ENCODE measurements at places on chromosomes 7 and 10.

DNA sequence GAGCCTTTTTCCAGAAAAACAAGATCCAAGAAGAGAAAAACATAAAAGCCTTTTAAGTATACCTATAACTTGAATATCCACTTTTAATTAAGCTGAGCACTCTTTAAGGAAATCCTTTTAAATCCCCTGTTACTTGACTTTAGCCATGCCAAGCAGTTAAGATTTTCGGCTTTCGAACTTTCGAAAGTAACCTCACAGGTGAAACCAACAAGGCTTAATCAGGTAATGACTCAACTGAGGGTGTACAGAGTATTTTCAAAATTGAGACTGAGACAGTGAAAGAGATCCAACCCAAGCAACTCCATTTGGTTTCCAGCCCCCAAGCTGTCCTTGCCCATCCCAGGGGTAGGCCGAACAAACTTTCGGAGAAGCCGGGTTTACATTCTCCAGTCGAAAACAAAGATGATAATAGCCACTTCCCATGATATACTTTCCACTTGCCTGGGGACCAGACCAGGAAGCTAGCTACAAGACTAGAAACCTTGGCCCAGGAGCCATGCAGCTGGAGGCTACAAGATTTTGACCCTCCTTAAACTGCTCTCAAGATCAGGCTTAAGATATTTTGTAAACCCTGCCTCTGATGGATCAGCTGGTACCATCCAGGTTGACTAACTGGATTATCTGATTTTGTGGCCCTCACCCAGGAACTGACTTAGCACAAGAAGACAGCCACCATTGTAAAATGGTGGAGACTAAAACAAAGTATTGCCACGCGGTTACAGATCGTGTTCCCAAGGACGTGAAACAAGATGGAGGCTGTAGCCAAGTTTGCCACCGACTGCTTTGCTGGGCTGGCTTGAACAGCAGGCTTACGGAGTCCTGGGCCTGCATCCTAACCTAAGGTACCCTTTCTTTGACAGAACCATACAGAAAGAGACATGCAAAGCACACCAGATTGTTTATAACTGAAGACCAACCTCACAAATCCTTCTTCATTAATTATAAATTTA lies 32.3 kb downstream of the C1GALT1 start:
- no peak for DNase-seq

- DNase-seq: peak; percentile 71
Measured at GRCh38 chr7:21767300-21767900, 178.3 kb downstream of the CDCA7L start.

- no peak for DNase-seq
Measured at GRCh38 chr7:89311886-89312285, 516.3 kb upstream of the TEX47 start.

GRCh38 chr10:91077549-91078071 lies 142.9 kb upstream of the PCGF5 start:
- peak; percentile 60 for DNase-seq

- DNase-seq: peak; percentile 66
Measured at GRCh38 chr10:124138195-124138882, 44.9 kb upstream of the CHST15 start.

DNA sequence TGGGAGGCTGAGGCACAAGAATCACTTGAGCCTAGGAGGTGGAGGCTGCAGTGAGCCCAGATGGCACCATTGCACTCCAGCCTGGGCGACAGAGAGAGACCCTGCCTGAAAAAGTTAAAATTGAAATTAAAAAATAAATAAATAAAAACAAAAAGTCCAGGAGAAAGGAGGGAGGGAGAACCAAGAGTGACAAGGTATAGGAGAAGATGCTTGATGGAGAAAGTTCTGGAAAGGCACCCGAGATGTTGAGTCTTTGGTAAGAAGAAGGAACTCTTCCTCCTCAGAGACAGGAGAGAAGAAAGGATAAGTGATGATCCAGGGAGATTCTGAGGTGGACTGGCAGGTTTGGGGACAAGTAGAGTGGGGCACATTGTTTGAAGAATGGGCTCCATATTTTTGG lies 17.4 kb upstream of the LBX1 start:
- DNase-seq: no peak

- DNase-seq: no peak
Measured at GRCh38 chr10:36640626-36641025, 484.8 kb upstream of the ANKRD30A start.

GRCh38 chr7:68015122-68015977 lies 1018.7 kb downstream of the TYW1 start:
- no peak for DNase-seq

DNA sequence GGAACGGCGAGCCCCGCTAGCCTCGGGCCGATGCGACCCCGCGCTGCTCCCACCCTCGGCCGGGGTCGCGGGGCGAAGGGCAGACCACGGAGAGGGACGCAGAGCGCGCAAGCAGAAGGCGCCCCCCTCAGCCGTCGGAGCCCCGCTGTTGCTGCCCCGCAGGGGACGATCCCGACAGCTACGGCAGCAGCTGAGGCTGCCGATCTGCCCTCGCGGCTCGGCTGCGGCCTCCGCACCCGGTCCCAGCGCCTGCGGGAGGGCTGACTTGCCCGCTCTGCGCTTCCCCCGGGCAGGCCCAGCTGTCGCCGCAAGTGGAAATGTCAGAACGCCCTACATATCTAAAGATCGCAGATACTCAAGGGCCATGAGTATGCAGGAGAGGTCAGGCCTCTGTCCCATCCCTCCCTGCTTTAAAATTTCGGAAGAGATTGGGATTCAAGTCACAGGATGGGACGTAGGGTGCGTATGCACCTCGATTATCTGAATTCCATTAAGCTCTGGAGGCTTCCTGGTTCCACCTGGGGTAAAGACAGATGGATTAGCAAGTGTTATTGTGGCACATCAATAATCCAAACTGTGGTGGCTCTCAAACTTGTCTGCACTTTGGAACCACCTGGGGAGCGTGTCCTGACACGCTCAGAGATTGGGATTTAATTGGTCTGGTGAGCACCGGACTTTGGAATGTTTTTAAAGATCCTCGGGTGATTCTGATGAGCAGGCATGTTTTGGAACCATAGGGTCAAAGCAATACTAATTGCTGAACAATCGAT lies at the start of gene CRPPA:
Gene CRPPA (minus strand): TSS at position 206 of the 770 bp plus-strand sequence. CDS start 216 bp downstream, outside the sequence.
- peak; percentile 68 for DNase-seq

GRCh38 chr10:126102636-126103035 lies 206.3 kb downstream of the FANK1 start:
- no peak for DNase-seq

DNA sequence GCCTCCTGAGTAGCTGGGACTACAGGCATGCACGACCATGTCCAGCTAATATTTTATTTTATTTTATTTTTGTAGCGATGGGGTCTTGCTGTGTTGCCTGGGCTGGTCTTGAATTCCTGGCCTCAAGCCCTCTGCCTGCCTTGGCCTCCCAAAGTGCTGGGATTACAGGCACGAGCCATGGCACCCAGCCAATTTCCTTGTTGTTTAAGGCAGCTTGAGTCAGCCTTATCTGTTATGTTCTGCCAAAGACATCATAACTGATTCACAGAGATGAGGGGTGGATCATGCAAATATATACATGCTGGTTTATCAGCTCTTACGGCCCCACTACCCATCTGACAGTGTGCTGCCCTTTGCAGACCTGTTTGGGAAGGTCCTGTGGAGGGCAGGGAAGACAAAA lies 826.7 kb downstream of the TYW1 start:
- DNase-seq: no peak

- no peak for DNase-seq
Measured at GRCh38 chr7:50203521-50203920, 101.0 kb upstream of the IKZF1 start.

DNA sequence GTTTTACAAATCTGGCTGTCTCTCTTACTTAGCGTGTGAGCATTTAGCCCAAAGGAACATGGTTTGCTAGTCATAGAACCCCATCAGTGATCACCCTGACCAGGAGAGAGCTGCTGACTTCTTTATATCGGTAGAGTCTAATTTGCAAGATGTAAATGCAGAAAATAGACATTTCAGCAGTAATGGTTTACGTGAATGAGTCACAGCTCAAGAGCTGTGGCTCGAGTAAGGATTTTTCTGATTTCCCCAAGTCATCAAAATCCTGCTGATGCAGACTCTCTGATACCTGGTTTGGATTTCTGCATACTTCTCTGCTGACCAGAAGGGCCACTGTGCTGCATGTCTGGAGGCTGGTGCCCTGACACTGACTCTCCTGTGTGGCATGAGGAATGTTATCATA lies 25.7 kb downstream of the NUB1 start:
- peak; percentile 54 for DNase-seq

DNA sequence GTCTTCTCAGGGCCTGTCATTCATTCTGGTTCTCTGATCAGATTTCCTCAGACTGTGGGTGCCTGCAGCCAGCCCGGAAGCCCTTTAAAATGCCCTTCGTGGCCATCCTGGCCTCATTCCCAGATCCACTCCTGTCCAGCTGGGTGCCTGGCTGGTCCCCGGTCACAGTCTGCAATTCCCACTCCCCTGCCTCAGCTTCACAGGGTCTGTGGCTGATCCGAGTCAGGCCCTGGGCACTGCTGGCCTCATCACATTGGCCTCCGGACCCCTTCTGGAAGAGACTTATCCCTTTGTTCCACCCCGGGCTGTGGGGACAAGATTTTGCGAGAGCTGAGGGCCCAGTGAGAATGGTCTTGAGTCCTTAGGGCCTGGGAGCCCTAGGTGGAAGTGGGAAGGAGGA lies 12.1 kb downstream of the DOCK1 start:
- DNase-seq: no peak

DNA sequence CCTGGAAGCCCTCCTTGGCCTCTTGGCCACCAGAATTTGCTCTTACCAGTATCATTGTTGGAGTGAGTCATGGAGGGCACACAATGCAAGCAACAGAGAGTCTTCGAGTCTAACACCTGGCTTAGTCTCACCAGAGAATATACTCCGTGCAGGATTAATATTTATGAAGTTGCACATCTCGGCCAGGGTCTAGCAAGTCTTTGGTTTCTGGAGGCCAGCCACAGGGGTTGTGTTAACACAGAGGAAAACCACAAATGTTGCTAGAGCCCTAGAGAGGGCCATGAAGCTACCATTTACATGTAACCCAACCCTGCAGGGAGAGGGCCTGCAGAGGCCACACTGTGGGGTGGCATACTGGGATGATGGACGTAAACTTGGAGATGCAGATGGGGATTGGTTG lies 71.8 kb downstream of the MTPN start:
- DNase-seq: no peak

GRCh38 chr10:96835899-96836298 lies 3.8 kb downstream of the LCOR start:
- peak; percentile 73 for DNase-seq

- DNase-seq: no peak
Measured at GRCh38 chr7:152048051-152048450, 22.6 kb downstream of the GALNT11 start.

DNA sequence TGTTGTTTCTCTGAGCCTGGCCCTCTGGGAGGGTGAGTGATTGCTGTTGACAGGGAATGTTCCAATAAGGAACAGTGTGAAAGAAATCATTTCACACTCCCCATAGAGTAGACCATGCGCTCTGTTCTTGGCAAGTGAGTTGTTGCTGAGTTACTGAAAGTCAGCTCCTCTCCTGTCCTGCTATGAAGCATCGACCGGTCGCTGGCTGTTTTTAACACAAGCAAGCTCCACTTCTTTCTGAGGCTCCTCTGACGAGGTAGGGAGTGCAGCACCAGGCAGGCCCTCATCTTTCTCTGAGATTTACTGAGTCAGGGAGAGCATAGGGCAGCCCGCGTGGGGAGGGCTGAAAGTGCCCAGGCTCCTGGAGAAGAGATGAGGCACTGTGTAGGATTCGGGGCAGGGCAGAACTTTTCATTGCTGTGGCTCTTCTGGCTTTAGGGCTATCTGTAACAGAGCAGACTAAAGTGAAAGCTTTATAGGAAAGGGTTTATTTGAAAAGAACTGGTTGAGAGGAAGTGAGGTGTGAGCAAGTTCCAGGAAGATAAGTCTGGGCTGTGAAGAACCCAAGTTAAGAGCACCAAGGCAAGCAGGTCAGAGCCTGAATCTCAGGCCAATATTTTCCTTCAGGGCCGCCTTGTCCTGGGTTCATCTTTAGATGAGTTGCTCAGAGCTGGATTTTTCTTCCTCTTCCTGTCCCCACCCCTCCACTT lies 332.2 kb downstream of the CCSER2 start:
- no peak for DNase-seq

DNA sequence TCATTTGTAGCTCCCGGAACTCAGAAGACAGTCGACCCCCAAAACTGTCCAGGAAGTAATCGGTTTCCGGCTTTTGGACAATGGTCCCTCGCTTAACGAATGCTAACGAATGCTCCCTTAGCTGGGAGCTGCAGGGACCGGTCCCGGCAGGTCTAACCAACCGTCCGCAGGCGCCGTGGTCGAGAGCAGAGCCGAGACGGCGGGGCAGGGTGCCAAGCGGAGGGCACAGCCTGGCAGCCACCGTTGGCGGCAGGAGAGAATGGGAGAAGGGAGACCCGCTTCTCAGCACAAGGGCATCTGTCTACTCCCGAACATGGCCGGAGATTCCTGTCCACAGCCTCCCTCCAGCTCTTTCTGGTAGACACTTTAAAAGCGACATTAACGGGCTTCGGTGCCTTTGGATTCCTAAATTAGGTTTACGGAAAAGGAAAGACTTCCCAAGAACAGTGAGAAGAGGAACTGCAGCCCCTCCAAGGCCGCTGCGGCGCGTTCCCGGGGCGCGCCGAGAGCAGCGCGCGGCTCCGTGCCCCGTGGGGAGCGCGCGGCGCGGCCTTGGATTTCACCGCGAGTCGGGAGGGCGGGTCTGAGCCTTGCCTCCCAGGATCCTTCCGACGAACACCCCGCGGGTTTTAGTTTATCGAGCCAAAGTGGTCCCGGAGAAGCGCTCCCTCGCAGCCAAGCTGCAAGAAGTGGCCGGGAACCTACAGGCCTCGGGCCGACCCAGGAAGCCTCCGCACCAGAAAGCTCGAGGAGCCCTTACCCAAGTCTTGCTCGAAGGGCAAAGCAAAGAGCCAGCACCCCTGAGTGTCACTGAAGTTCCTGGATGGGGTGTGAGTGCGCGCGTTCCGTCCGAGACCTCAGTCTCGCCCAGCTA lies 3.6 kb upstream of the TBX20 start:
- no peak for DNase-seq

GRCh38 chr7:149884016-149884415 lies 10.2 kb downstream of the ATP6V0E2 start:
- DNase-seq: no peak

- peak; percentile 86 for DNase-seq
Measured at GRCh38 chr10:72250666-72251065, 23.1 kb upstream of the DDIT4 start.

- peak; percentile 36 for DNase-seq
Measured at GRCh38 chr10:103814626-103815370, 40.6 kb downstream of the SH3PXD2A start.

- no peak for DNase-seq
Measured at GRCh38 chr10:129415215-129416140, 51.6 kb upstream of the MGMT start.

GRCh38 chr10:74658511-74658910 lies 167.9 kb upstream of the KAT6B start:
- no peak for DNase-seq

- DNase-seq: no peak
Measured at GRCh38 chr7:67696878-67697277, 700.2 kb downstream of the TYW1 start.

- no peak for DNase-seq
Measured at GRCh38 chr7:32266932-32267475, 196.8 kb upstream of the PDE1C start.
